Sciatic nerve (tissue), 2 donors: ENCODE measurements at places on chromosomes 5 and 9.
A peak's percentile ranks its signal among the peaks of the same experiment; 100 is the strongest.

GRCh38 chr5:169112016-169112415 lies 188.9 kb downstream of the SLIT3 start:
- DNase-seq = no peak

DNA sequence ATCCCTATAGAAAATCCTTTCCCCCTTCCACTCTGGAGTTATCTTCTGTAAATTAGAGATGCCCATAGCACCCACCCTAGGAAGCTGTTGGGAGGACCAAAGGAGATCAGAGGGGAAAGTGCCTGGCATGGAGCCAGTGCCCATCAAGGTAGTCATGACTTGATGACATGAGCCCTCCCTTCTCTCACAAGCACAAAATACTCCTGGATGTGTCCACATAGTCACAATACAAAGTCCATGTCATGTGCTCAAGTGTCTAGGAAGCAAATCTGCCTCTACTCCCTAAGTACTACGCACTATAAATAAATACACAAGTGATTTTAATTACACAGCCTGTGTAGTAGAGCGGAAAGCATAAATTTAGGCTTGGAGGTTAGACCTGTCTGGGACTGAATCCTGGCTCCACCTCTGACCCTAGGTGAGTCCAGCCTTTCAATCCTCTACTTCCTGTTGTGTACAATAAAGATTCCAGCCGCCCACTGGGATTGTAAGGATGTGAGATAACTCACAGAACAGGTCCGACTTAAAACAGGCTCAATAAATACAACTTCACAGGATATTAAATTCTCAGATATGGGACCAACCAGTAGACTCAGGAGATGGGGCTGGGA lies 30.6 kb downstream of the TTC39B start:
- DNase-seq = no peak

DNA sequence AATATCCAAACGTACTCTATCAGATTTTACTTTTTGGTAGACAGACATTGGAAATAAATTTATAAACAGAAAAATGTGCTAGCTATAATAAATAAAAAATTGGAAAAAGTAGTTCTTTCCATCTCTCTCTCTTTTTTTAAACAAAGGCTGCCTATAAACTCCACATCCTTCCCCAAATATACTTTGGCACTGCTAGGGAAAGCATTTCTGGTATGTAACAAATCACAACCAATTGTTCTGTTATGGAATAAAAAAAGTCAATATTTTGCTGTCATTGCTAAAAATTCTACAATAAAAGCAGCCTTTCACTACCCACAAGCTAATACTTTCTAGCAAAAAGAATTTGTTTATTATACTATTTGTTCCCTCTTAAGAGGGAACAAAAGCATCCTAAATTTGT lies 169.2 kb upstream of the TARS1 start:
- DNase-seq = no peak

DNA sequence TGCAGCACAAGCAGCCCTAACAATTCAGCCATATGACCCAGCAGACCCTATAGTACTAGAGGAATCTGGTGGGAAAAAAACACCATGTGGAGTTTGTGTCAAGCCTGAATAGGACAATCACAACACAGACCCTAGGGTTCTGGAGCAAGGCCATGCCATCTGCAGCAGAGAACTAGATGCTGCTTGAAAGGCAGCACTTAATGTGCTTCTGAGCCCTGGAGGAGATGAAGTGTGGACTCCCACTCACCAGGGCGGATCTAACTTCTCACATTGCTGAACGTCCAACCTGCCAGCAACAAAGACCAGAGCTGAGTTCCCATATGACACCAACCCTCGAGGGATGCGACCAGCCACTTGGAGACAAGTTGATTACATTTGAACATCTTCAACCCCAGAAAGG lies 43.2 kb downstream of the GABBR2 start:
- no peak for DNase-seq

DNA sequence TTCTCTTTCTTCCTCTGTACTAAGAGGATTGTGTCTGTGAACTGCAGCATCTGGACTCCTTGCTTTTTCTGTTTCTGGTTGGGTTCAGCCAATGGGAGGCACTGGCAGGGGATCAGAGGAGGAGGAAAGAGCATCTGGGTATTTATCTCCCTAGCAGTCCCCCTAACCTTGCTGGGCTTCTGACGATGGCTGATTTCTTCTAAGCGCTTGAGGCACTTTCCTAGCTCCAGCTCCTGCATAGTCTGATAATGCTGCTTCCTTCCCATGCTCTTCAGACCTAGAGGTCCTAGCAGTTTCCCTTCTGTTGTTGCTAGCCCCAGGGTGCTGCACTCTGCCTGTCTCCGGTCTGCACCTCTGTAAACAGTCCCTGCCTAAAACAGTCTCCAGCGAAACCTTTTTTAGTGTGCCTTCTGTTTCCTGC lies 225.1 kb downstream of the PDZD2 start:
- no peak for DNase-seq

GRCh38 chr9:115980502-115980901 lies 173.1 kb upstream of the PAPPA start:
- no peak for DNase-seq

GRCh38 chr9:134169724-134170401 lies 5.5 kb upstream of the RNU6ATAC start:
- DNase-seq = no peak

GRCh38 chr5:138952962-138953361 lies 77.8 kb upstream of the LRRTM2 start:
- no peak for DNase-seq

DNA sequence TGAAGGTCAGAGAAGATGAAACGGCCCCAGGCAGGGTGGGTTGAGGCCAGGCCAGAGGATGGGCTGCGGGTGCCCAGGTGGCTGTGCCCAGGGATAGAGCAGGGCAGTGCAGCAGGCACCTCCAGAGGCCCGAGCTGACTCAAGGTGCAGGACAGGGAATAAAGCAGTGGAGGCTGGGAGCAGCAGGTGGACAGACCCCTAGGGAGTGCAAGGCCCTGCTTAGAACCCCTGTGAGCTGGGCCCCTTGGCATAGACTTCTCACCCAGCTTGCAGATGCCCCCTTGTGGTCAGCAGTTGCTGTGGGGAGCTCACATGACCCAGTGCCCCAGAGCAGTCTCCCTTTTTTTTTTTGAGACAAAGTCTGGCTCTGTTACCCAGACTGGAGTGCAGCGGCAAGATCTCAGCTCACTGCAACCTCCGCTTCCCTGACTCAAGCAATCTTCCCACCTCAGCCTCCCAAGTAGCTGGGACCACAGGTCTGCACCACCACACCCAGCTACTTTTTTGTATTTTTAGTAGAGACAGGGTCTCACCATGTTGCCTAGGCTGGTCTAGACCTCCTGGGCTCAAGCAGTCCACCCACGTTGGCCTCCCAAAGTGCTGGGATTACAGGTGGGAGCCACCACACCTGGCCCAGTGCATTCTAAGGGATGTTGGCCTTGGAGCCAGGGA lies 118.8 kb downstream of the WNK2 start:
- DNase-seq = peak; percentile 64

- no peak for DNase-seq
These were observed 93.8 kb upstream of the EPB41L4A start for GRCh38 chr5:112512901-112513300.

GRCh38 chr9:76620996-76621395 lies 143.2 kb upstream of the PCA3 start:
- DNase-seq = no peak

GRCh38 chr5:56829137-56829908 lies 14.0 kb downstream of the MAP3K1 start:
- DNase-seq = no peak

DNA sequence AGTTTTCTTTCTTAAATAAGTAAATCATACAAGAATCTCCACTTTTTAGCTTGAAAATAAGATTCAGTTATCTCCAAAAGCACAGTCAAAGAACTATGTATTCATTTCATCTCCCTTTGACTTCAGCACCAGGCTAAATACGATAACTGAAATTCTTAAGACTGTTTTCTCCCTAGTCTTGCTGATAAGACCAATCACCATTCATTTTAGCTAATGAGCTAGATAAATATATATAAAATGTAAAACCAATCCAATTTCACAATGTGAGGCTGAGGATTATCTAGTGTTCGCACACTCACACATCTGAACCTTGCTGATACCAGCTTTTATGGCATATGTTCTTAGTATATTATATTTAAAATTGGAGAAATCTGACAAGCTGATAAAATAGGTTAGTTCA lies 17.3 kb upstream of the ZNF622 start:
- no peak for DNase-seq

GRCh38 chr5:89756955-89757354 lies 652.6 kb downstream of the CETN3 start:
- no peak for DNase-seq

DNA sequence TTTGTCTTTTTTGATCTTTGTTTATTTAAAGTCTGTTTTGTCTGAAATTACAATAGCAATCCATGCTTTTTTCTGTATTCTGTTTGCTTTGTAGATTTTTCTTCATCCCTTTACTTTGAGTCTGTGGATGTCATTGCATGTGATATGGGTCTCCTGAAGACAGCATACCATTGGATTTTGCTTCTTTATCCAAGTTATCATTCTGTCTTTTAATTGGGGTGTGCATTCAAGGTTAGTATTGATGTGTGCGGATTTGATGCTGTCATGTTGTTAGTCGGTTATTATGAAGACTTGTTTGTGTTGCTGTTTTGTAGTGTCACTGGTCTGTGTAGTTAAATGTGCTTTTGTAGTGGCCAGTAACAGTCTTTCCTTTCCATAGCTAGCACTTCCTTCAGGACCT lies 23.0 kb downstream of the POLK start:
- no peak for DNase-seq

GRCh38 chr5:43702815-43703214 lies 99.8 kb downstream of the NNT start:
- no peak for DNase-seq

GRCh38 chr5:175282611-175283225 lies 161.3 kb downstream of the DRD1 start:
- DNase-seq = no peak

DNA sequence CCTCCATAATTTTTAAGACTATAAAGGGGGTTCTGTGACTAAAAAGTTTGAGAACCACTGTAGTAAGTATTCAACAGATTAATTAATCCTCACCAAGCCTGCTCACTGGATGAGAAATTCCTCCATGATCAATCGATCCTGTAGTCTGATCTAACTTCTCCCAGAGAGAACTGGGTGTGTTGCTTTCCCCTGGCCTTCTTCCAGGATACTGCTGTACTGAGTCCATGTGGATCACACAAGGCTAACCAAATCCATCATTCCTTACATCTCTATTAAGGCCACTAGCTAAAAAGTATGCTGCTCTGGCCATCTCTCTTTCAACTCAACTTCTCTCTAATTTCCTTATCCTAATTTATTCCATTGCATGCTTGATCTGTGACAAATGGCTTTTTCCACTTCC lies 280.2 kb upstream of the PCSK5 start:
- no peak for DNase-seq

GRCh38 chr9:115086461-115086860 lies 31.5 kb downstream of the TNC start:
- no peak for DNase-seq

- DNase-seq = no peak
These were observed 217.2 kb upstream of the DAPK1 start for GRCh38 chr9:87280421-87280820.

GRCh38 chr9:125797930-125798329 lies 50.8 kb downstream of the PBX3 start:
- no peak for DNase-seq

DNA sequence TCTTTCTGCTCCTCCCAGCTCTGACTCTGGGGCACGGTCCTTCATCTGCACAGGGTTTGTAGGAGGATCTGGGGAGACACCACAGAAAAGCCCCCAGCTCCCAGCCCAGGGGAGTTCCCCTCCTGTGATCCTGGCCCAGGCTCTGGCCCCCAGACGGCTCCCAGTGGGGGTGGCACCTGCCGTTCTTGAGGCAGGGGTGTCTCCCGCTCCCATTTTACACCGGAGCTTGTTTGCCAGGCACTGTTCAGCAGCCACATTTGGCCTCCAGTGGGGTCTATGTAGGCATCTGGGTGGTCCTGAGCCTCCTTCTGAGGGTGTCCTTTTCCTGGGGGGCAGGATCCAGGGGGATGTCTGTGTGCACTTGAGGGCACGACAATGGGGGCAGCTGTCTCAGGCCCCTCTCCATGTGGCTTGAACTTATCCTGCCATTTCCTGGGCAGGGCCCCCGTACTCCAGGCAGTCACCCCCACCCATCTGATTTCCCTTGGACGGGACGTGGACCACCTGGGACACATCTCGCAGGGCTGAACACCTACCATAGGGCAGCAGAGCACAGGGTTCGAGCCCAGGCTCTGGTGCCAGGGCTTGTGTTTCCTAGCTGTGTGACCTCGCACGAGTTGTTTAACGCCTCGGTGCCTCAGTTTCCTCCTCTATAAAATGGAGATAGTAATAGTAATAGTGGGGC lies 275.0 kb upstream of the MVB12B start:
- no peak for DNase-seq

DNA sequence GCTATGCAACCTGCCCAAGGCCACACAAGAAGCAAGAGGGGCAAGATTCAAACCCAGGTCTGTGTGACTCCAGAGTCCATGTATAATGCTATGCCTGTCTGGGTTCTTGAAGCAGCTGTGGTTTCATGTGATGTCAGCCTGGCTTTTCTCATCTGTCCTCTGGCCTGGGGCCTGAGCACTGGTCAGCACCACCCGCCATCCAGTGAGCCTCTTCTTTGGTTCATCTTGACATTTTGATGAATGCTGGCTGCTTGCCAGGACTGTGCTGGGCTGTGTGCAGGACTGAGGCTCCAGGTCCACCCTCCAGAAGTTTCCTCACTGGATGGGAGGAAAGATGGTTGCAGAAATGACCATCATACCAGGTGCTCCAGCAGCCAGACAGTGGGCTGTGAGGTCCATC lies 61.5 kb downstream of the TSTD2 start:
- DNase-seq = peak; percentile 64

- DNase-seq = peak; percentile 68
These were observed 109.8 kb upstream of the IFNK start for GRCh38 chr9:27414220-27414761.

DNA sequence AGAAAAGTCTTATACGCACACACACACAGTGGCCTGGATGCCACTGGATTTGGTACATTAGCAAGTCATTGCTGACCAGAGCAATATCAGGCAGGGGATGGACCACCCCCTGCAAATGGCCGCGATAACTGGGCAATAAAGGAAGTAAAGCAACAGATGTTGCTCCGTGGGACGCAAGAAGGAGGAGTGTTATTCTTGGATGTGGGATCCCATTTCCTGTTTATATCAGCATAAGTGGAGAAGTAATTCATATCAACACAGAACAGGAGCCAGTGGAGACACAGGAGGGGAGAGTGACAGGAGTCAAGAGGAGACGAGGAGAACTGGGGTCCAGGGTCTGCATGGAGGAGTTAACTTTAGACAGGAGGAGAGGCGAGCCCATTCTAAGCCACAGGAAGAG lies 18.4 kb downstream of the RUFY1 start:
- DNase-seq = no peak

DNA sequence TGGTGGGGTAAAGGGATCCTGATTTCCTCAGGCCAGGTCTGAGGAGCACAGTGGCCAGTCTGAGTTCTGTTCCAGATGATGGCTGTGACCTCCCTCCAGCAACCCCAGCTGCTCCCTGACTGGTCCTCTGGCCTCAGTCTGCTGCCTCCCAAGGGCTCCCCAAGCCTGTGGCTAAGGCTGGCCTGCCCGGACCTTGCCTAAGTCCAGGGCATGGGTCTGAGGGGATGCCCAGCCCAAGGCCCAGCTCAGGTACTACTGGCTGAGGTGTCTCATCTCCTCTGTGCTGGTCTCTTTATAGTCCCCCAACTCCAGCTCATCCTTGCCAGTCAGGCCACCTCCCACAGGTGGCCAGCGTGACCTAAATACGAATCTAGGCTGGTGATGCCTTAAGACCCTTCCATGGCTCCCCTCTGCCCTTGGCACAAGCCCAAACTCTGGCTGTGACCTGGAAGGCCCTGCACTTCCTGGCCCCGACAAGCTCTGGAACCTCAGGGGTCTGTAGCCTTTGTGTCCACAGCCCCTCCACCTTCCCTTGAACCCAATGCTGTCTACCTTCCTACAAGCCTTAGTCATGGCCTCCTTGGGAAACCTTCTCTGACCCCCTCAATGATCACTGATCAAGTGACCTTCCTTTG lies 9.8 kb downstream of the KIF12 start:
- DNase-seq = no peak
